ENCODE measurements at places on chromosomes 12 and 14.

- no peak for DNase-seq
Observed at GRCh38 chr12:4086481-4086880, 187.1 kb upstream of the CCND2 start.

GRCh38 chr12:50825372-50825838 is 17.3 kb upstream of the TMPRSS12 start:
- peak; percentile 76 for DNase-seq

DNA sequence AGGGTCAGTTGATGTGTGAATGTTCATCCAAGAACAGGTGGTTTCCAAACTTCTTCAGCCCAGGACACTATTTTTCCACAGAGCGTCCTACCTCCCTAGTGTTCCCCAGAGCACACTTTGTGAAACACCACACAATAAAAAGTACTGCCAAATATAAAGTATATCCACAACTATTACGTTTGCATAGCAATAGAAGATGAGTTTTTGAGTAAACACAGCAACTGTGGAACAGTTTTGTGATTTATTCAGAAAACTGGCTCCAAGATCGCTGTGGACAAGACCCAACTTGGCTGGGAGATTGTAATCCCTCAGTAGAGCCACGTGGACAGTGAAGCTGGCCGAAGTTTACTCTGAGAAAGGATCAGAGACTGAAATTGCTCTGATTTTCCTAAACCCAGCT is 14.5 kb upstream of the MAP1LC3B2 start:
- DNase-seq, result no peak

GRCh38 chr14:75155169-75155568 is 21.2 kb downstream of the TMED10 start:
- DNase-seq, result no peak

- no peak for DNase-seq
Observed at GRCh38 chr14:42460673-42461072, 854.0 kb downstream of the LRFN5 start.

DNA sequence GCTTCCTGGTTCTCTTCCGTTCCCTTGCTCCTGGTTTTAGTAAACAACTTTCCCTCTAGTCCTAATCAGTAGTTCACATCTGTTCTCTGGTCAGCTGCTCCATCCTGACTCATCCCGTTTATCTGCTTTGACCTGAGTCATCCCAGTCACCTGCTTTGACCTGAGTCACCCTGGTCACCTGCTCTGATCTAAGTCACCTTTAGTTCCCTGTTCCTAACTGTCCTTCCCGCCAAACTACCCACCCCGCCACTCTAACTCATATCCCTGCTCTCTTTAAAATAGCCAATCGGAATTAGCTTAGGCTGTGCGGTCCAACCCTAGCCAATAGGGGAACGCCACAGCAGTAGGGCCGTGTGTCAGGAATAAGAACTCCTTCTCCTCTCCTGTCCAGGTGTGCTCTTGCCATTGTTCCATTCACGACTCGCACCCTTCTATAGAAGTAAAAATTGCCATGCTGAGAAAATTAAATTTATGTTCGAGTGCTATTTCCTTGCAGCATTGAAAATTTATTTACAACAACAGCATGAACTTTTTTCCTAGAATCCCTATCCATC is 3.1 kb upstream of the ANKRD33 start:
- DNase-seq, result peak; percentile 30

DNA sequence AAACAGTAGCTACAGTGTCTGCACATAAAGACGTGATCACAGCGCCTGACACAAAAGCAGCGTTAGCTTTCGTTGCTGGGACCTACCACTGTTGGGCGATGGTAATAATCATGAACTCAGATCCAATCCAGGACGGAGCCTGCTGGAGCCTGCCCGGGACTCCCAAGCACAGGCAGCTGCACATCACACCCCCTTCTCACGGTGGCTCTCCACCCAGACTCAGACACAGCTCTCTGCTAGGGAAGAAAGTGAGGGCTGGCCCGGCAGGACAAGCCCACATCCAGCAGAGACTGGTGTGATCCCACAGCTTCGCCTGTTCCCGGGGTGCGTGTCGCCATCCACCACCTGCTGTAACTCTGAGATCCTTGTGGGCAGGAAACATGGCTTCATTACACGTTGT is 49.9 kb upstream of the FOXN3 start:
- no peak for DNase-seq

- no peak for DNase-seq
Observed at GRCh38 chr14:74542056-74542685, 48.6 kb downstream of the ISCA2 start.

GRCh38 chr14:32230181-32230580 is 27.1 kb upstream of the RNU6-8 start:
- DNase-seq, result no peak

DNA sequence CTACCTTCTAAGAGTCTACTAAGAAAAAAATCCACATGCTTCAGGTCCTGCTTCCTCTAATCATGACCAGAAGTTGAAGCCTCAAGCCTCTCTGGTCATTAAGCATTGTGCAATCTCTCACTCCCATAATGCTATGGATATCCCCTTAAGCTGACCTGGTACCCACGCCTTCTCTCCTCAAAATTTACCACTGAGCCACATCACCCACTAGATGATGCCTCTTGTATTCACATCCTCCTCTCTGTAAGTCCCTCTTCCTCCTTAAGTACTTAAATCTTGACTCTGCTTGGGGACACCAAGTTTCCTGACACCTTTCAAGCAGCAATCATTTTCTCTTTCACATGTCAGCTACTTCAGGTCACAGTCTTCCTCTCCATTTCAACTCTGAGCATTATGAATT is 9.8 kb downstream of the GALNT4 start:
- no peak for DNase-seq

- DNase-seq, result no peak
Observed at GRCh38 chr14:75589931-75590330, 11.5 kb downstream of the FLVCR2 start.

GRCh38 chr12:12398026-12398859 is 41.4 kb downstream of the BORCS5 start:
- no peak for DNase-seq

DNA sequence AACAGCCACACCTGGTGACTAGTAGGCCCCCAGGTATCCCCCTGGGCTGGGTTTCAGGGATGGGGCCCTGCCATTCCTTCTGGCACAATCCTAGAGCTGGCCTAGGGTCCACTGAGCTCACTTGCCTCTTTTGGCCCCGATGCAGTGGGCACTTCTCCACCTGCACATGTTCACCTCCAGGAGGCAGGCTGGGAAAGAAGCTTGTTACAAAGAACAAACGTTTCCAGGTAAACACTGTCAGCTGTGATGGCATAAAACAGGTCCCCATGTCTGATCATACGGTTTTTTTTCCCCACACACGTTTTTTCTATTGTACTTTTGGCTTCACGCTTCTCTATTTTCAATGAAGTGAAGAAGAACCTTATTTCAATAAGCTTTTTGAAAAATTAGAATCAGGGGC is 15.8 kb upstream of the HVCN1 start:
- DNase-seq, result no peak

DNA sequence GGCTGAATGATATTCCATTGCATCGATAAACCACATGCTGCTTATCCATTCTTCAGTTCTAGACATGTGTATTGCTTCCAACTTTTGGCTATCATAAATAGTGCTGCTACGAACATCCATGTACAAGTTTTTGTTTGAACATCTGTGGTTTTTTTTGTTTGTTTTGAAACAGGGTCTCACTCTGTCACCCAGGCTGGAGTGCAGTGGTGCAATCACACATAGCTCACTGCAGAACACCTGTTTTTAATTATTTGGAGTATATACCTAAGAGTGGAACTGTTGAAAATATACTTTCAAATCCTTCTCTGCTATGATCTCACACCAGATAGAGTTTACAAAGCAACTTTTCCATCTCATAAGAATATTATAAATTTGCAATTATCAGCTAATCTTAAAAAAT is 124.2 kb downstream of the TTC7B start:
- DNase-seq, result no peak

All from hematopoietic multipotent progenitor cell treated with erythropoietin and hydrocortisone succinate and interleukin-3 and kit ligand, for 8 days (in vitro differentiated cells).